ENCODE measurements at places on chromosomes 1 and 21.

DNA sequence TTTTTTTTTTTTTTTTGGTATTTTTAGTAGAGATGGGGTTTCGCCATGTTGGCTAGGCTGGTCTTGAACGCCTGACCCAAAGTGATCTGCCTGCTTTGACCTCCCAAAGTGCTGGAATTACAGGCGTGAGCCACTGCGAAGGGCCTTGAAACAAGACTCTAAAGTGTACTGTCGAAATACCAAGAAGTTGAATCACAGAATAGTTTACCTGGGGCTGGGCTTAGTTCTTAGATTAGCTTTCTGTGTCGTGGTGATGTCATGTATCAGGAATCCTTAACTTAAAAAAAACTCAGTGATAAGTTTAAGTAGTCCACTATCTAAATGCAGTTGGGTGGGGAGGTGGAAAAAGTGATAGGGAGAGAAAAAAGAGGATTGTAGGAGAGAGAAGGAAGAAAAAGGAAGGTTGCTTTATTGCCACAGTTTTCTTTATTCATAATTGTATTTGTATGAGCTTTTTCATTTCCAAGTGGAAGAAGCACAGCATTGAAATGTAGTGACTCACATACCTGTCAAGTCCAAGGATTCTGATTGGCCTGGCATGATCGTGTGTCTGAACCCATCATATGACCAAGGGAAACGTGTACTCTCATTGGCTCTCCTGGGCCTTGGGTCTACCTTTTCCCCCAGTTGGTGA lies 13.4 kb downstream of the ITSN1 start:
- no peak for DNase-seq

DNA sequence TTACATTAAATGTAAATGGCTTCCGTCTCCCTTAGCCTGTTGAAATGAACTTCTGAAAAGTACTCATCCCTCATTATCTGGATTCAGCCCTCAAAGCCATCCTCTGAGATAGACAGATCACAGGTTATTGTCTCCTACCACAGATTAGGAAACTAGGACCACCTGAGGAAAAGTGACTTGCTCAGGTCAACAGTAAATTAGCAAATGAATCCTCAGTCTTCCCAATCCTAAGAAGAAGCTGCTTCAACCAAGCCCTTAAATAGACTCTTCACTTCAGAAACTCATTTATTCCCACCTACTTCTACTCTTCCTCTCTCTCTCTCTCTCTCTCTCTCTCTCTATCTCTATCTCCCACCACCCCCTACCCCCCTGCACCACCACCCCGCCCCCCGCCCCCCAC lies 152.3 kb downstream of the DMRTA2 start:
- no peak for DNase-seq

- DNase-seq, result no peak
Observed at GRCh38 chr1:110605901-110606656, at the start of gene KCNA2. TSS of gene KCNA2 (minus strand) at chr1:110606358. CDS start at chr1:110604782, 1,576 bp downstream.

DNA sequence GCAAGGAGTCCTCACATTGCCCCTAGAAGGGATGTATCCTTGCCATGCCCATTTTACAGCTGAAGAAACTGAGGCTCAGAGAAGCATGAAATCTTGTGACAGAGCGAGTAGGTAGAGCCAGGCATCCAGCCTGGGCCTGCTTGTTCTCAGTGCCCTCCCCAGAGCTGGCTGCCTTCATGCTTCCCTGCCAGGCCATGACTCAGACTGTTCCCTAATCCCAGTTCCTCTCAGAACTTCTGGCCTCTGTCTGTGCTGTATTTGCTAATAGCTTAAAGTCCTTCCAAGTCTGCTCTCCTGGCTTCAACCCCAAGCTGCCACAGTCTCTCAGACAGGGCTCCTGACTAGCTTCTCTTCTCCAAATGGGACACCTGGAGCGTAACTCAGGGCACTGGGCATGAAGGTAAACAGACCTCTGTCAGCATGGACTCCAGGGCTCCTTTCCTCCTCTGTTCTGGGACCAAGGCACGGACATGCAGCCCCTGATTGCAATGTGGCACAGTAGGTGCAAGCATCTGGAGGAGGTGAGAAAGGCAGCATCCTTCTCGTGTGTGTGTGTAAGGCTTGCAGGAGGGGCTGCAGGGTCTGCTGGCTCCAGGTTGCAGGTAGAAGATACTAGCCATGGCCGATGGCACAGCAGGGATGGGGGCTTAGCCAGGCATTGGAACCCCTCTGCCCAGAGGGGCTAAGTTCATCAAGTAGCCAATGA lies 122.7 kb downstream of the HMGB4 start:
- no peak for DNase-seq
